Activated naive CD4-positive, alpha-beta T cell treated with Interleukin-2 at 50 U/mL for 16 hours (primary cell): ENCODE measurements at places on chromosomes 5 and 9.

DNA sequence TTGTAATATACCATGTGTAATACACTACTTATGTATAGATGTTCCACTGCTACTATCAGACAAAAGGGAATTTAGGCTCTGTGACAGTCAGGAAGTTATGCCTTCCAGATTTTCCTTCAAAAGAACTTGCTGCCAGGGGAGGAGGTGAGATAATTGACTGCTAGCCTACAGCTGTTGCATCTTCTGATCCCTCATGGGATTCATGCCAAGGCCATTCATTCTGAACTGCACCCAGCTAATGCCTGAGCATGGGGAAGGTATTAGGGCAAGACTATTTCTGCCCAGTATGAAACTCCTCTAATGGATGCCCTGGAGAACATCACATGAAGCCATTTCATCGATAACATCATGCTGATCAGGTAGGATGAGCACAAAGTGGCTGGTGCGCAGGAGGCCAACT is 746.5 kb upstream of the ZNF608 start:
- no peak for DNase-seq

DNA sequence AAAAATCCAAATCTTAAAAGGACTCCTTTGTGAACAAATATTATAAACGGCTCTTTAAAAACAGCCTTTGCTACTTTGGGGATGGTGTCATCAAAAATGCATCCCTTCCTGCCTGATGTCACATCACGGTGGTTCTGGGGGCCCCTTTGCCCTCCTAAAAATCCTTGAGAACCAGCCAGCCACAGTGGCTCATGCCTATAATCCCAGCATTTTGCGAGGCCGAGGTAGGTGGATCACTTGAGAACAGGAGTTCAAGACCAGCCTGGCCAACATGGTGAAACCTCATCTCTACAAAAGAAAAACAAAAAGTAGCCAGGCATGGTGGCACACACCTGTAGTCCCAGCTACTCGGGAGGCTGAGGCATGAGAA is 43.9 kb downstream of the FNBP1 start:
- no peak for DNase-seq

GRCh38 chr5:136482206-136482605 is 116.9 kb upstream of the TRPC7 start:
- DNase-seq, result no peak

- DNase-seq, result no peak
Measured at GRCh38 chr5:149130121-149130914, 11.0 kb upstream of the ABLIM3 start.

DNA sequence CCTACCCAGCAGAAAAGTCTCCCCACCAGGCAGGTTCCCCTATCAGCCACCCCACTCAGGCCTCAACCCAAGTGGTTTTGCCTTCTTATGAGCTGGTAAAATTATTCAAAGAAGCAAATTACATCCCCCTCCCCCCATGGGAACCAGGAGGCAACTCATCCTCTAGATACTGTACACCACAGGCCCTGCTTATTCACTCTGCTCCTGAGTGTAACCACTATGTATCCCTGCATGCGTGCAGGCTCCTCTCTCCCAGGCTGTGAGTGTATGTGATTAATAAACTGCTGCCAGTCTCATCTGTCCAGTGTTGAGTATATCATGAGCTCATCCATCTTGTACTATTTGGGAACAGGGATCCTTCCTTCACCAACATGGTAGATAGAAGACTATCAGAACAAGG is 8.6 kb downstream of the KCTD16 start:
- no peak for DNase-seq

GRCh38 chr5:75461679-75462078 is 49.8 kb downstream of the CERT1 start:
- DNase-seq, result no peak

GRCh38 chr5:11595045-11595444 is 309.2 kb downstream of the CTNND2 start:
- no peak for DNase-seq

DNA sequence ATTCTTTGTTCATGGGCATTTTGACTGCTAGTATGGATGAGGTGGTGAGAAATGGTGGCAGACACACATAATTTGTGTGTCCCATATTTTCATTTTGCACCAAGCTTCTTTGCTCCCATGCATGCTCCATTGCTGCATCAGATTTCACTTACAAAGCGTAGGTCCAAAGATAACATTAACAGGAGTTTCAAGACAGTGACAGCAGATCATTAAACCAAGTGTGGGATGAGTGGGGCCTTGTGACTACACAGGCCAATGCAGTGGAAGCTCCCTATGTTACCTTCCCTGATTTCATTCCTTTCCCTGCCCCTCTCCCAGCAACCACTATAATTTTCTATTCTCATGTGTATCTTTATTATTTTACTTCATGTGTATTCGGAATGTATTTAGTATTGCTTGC is 142.0 kb downstream of the AOPEP start:
- DNase-seq, result no peak

DNA sequence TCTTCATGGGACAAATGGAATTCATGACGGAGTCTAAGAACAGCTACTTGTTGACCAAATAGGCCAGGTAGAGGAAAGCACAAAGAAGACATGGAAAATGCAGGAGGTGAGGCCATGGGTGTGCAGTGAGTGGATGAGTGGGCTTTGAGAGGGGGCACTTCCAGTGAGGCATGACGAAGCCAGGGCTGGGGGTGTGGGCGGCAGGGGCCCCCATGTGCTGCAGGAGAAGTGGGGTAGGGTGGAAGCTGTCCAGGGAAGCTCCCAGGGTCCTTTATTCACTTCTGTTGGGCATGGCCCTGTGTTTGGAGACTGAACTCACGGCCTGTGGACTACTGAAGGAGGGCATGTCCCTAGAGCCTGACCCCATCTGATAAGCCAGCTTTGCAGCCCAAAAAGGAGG is 127.6 kb upstream of the SLC25A48 start:
- no peak for DNase-seq

- no peak for DNase-seq
Measured at GRCh38 chr9:136840877-136841645, 1.2 kb upstream of the AJM1 start.
